AG04450 (cell line): ENCODE measurements at places on chromosomes 6 and 20.
A peak's percentile ranks its signal among the peaks of the same experiment; 100 is the strongest.

DNA sequence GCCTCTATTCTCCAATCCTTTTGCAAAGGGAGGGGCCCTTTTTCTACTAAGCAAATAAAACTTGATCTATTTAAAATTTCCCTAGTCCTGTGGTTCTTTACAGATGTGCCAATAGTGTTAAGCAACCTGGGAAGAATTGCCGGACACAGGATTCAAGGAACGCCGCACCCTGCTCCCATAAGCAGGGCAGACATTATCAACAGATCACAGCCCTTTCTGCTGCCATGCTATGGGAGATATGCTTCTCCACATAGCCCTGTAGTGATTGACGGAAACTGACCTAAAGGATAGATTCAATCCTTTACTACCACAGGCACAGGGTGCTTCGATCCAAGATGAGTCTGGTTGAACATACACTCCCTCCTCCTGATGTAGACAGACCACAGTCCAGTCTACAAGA lies 118.4 kb upstream of the TRAF3IP2 start:
- no peak for DNase-seq

DNA sequence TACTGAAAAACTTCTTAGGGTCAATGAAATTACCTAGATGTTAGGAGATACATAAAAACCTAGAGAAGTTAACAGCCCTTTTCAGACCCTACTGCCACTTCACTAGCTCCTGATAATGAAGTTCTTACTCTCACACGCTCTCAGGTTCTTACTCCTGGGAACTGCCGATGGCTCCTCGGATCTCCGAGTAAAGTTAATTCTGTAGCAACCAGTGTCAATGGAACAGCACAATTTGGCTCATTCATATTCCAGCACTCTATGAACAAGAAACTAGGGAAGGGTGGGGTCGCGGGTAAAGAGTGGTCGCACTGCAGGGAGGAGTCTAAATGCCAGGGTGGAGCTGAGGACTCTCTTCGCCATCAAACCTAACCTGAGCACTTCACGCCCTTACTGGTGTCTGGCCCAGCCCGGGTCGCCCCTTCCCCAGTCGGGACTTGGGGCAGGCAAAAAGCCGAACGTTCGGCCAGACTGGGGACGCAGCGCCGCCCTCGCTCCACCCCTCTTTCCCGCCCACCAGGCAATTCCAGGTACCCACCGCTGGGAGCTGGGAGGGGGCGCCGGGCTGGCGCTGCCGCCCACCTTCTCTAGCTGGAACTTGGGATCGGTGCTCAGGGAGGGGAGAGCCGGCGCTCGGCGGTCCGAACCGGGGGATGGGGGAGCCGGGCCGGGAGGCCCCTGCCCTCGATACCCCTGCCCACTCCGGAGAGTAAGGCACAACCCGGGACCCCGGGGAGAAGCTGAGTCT lies 744 bp downstream of the RAB23 start:
- no peak for DNase-seq

GRCh38 chr20:17662333-17663039 lies 19.6 kb downstream of the RRBP1 start:
- no peak for DNase-seq

DNA sequence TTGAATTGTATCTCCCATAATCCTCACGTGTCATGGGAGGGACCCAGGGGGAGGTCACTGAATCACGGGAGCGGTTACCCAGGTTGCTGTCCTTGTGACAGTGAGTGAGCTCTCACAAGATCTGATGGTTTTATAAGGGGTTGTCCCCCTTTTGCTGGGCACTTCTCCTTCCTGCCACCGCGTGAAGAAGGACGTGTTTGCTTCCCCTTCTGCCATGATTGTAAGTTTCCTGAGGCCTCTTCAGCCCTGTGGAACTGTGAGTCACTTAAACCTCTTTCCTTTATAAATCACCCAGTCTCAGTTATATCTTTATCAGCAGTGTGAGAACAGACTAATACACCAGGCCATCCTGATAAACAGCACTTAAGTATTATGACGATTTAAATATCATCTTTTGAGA lies 9.0 kb upstream of the MRGBP start:
- no peak for DNase-seq

GRCh38 chr6:19424853-19425252 lies 412.3 kb upstream of the ID4 start:
- DNase-seq = no peak

DNA sequence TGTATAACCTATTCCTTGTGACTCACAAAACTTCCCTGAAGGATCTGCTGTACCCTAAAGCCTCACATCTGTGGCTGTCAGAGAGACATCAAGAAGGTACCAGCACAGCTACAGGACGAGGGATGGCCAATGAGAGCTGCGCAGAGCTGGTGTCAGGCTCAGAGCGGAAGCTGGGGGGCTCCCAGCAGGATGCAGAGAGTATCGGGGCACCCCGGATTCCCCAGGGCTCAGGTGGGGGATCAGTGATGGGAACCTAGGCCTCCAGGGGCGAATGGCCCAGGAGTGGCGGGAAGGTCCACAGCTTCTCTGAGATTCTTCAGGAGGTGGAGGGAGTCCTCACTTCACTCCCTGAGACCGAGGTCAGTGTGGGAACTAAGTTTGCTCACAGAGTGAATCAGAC lies 30.9 kb upstream of the SMOC2 start:
- no peak for DNase-seq

GRCh38 chr20:25418776-25419175 lies 11.3 kb downstream of the GINS1 start:
- no peak for DNase-seq

DNA sequence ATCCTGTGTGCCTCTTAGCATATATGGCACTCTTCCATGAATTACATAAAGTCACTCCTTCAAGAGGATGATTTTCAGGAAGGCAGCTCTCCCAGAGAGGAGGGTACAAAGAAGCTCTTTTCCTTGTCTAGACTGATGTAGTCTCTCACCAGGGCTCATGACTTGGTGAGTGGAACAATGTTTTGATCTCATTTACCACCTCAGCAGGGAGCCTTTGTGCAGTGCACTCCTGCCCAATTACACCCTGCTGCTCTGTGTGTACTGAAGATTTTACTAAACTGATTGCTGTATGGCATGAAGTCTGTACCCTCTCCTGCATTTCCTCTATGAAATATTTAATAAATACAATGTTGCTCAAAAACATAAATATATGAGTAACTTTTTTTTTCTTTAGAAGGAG lies 598.3 kb upstream of the HS3ST5 start:
- no peak for DNase-seq

DNA sequence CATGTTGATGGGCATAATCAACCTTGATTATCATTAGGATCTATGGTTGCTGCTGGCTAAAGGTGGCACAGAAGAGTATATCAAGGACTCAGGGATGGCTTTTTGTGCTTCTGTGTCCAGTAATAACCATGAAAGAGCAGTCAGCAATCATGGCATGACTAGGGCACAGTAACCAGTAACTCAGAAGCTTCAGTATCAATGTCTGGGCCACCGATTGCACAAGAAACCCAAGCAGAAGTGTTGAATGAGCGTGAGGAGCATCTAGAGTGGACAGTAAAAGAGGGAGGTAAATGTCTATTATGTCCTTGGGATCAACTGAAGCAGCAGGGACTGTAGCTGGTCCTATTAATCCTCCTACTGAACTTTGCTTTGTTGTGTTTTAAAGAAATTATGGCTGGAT lies 81.5 kb upstream of the F13A1 start:
- no peak for DNase-seq

GRCh38 chr20:64217539-64218221 lies 37.9 kb upstream of the PCMTD2 start:
- DNase-seq = no peak

DNA sequence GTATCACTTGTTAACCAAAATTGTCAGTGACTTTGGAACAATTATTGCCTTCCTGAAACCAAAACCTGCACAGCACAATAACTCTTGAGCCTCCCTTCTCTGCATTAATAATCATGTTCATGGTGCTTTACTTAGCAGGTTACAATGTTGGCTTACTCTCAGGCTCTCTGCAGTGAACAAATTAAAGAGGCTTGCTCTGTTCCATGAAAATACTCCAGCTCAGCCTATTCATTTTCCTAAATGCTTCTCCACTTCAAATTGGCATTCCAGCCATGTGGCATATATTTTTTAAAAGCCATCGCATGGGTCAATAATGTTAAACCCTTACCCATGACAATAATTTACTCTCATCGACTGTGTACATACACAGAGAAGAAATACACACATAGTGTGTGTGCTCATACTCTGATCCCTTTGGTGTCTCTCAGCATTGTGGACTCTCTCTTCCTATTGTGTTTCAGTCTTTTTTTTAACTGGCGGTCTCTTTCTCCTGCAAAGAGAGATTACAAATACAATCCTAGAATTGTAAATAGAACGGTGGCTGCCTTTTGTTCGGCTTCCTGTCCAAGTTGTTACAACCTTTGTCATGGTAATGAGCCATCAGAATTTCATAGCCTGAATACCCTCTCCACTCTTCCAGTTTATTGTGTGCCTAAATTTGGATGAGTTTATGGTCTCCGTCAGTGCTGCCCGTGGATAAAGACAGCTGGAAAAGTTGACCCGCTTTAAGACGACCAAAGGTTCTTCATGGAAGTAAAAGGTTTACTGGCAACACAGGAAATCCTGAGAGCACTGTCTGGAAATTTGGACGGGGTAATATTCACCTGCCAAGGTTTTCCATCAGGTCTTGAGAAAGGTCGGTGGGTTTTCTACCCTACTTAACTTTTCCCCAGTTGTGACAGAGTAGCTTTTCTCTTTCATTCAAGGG lies 263.6 kb downstream of the CD83 start:
- DNase-seq = no peak

- no peak for DNase-seq
These were observed 15.6 kb upstream of the UBE2J1 start for GRCh38 chr6:89368107-89368506.

- DNase-seq = peak; percentile 15
These were observed 1.2 kb downstream of the GSTA5 start for GRCh38 chr6:52839124-52840055.

DNA sequence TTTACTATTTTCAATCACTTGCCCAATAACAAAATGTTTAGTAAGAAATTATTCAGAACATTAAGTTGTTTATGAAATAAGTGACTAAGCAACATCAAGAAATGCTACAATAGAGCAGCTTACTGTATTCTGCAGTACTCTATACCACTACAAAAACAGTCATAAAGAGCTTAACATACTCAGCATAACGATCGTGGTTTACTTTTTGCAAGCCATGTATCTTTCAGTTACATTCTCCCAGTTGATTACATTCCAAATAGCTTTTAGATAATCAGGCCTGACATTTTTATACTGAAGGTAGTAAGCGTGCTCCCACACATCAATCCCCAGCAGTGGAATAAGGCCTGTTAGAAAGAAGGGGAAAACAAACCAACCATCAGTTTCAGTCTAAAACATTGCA lies 10.7 kb downstream of the SOD2 start:
- peak; percentile 26 for DNase-seq

GRCh38 chr6:98384334-98384733 lies 450.0 kb upstream of the POU3F2 start:
- DNase-seq = no peak

GRCh38 chr6:39247667-39248194 lies 18.5 kb upstream of the KCNK5 start:
- DNase-seq = no peak

DNA sequence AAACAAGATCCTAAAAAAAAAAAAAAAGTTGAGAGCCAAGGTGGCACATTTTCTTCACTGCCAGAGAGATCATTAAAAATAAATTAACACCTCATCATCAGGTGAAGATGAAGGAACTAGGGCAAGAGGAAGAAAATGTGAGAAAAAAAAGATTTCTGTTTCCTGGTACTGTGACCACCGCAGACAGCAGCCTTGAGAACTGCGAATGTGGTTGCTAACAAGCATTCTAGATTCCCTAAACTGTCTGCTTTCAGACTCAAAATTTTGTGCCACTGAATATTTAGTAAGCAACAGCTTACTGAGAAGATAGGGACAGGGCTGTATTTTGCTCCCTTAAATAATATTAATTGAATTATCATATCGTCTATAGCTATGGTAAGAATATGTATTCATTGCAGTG lies 24.1 kb upstream of the MBOAT1 start:
- DNase-seq = no peak

- DNase-seq = peak; percentile 21
These were observed 39.7 kb downstream of the XRN2 start for GRCh38 chr20:21342656-21343345.

DNA sequence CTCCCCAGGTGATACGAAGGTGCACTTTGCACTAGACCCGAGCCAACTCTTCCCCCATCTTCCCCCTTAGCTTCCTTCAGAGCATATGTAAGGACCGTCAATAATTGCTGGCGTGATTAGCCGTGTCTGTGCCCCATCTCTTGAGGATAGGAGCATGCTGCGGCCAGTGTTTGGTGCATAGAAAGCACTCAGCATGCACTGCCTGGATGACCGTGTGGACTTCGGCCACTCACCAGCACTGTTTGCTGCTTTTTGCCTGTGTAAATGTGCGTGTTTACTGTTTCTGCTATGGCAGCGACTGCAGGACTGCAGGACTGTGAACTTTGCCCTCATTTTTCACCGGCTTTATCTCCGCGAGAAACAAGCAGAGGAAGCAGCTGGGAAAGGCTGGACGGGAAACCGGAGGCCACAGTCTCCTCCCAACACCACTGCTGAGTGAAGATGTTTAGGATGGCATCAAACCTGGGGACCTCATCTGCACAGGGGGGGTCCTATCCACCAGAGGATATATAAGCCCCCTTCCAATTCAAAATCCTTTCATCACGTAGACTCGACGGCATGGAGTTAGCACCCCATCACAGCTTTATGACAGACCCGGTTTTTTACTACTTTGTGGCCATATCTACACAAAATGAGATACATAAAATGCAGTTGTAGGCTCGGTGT lies 150.6 kb upstream of the AFDN start:
- DNase-seq = no peak

GRCh38 chr6:28212510-28213212 lies 12.4 kb upstream of the ZSCAN9 start:
- peak; percentile 71 for DNase-seq

GRCh38 chr6:143301188-143301587 lies 149.3 kb downstream of the ADAT2 start:
- no peak for DNase-seq

- no peak for DNase-seq
These were observed 60.0 kb upstream of the PBOV1 start for GRCh38 chr6:138278326-138278725.

DNA sequence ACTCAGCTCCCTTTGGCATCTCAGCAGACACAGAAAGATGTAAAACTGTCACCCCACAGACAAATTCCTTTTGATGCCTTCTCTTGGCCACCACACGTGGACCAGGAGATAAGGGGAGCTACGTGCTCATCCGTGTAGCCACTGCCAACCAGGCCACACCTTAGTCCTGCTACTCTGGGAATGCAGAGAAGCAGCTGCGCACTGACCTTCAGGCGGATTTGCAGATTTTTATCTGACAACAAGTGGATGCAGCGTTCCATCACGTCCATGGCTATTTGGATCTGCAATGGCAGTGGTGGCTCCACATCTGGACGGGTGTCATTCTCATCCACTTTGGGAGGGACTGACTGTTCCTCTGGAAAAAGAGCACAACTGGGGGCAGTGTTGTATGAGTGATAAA lies 30.8 kb downstream of the TTI1 start:
- DNase-seq = no peak

- DNase-seq = no peak
These were observed 176.4 kb upstream of the RREB1 start for GRCh38 chr6:6931071-6932025.

DNA sequence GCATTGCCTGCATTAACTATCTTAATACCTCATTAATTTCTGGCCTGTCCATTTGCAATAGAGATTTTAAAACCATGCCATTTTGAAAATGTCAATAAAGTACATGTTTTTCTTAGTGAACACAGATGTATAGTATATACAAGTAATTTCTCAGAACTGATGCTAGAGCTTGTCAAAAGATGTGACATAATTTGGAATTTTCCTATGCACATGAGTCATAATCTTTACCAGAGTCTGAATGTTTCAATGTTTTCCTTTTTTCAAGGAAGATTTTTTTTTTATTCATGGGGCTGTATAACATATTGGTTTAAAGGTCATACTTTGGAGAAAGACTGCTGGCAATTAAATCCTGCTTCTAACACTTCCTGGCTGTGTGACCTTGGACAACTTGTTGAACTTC lies 1347.5 kb upstream of the ADGRB3 start:
- no peak for DNase-seq
